ENCODE measurements at places on chromosomes 13 and 19.

GRCh38 chr13:46553521-46553885 lies 533 bp downstream of the LRCH1 start:
- no peak for DNase-seq

DNA sequence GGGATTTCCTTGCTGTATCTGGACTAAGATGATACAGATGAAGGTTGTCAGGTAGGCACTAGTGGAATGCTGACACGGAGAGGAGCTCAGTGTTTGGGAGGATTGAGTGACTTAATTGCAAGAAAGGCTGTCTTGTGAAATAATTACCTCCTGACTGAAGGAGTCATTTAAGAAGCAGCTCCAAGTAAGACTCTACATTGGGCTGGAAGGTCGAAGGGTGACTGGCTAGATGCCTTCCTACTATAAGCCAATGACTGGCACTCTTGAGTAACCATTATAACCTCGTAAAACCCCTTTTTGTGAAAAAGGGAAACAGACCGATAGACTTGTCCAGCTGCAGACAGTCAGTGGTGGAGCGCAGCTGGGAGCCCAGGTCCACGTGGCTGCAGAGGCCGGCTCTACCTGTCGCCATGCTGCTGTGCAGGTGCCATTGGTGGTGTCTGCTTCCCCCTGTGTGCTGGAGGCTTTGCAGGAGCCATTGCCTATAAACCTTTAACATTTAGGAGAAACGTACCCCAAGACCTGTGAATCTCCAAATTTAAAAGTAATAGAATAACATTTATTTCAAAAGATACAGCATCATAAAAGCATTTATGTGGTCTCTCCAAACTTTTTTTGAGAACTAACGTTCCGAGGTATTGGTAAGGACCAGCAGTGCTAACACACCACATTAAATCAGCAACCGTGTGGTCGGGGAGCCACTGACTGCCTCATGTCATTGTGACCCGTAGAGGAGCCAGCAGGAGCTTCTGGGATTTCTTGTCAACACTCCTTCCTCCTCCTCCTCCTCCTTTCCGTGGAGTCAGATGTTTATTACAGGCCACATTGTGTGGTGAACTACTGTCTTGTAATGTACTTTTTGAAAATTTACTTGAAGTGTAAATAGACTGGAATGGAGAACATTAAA lies 80.4 kb upstream of the TEX29 start:
- DNase-seq: no peak

DNA sequence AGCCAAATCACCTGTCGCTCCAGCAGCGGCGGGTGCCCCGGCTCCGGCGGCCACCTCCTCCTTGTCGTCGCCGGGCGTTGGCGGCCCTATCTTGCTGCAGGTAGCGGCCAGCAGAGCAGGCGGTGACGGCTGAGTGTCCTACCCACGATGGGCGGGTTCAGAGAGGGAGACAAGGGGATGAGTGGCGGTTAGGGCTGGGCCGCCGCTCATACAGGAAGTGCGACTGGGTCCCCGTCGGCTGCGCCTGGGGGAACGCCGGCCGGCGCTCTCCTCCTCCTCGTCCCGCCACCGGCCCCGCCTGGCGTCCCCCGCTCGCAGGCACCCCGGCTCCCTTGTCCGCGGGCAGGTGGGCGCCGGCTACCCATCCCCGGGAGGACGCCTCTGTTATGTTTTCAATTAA lies 1692.0 kb downstream of the SLITRK5 start:
- no peak for DNase-seq

- no peak for DNase-seq
Observed at GRCh38 chr13:51626749-51627148, 42.5 kb downstream of the WDFY2 start.

- no peak for DNase-seq
Observed at GRCh38 chr13:69828527-69828926, 279.1 kb upstream of the ATXN8OS start.

GRCh38 chr13:89852570-89852969 lies 1494.9 kb upstream of the MIR17HG start:
- DNase-seq: no peak

DNA sequence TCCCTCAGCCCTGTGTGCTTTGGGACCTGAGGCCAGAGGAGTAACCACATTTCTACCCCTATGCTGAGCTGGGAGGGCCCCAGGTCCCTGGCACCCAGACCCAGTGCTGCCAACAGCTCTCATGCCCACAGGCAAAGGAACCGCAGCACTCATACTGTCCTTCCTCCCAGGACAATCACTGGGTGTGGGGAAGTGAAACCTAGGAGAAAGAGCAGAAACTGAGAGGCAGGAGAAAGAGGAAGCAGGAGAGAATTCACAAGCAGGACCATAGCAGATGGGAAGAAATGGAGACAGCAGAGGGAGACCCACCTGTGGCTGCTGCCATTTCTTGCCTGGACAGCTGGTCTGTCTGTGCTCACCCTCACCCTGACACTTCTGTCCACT lies 18.9 kb downstream of the CCDC97 start:
- DNase-seq: no peak

DNA sequence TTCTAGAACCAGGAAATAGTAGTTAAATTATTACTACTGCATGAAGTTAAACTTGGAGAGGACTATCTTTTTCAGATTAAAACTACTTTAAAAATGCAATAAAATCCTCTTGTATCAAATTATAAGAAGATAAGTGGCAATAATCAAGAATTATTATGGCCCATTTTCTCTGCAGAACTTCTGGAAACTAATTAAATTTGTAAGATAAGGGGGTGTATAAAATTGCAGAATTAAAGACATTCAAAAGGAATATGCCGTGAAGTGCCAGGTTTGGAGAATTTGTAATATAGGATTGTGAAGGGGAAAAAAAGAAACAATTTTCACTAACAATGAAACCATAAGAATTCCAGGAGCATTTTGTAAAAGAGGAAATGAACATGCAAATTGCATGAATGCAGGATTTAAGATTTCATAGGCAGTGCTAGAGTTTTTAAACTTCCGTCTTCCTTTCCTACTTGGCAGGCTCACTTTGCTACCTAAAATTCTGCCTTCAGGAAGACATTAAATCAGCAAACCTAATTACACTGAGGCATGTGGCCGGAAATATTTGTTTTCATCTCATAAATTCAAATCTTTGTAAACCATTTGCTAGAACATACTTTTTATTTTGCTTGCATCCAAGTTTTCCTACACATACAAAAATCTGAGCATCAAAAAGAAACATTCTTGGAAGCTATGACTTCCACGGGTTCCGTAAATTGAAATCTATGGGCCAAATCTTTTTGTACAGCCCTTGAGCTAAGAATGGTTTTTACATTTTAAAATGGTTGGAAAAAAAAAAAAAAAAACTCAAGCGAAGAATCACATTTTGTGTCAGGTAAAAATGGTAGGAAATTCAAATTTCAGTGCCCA lies 166.9 kb downstream of the DCLK1 start:
- no peak for DNase-seq

- no peak for DNase-seq
Observed at GRCh38 chr19:3890591-3890990, 10.1 kb downstream of the ATCAY start.

GRCh38 chr13:24348385-24348784 lies 39.0 kb downstream of the C1QTNF9 start:
- no peak for DNase-seq

GRCh38 chr13:105928901-105929300 lies 606.6 kb downstream of the EFNB2 start:
- no peak for DNase-seq

DNA sequence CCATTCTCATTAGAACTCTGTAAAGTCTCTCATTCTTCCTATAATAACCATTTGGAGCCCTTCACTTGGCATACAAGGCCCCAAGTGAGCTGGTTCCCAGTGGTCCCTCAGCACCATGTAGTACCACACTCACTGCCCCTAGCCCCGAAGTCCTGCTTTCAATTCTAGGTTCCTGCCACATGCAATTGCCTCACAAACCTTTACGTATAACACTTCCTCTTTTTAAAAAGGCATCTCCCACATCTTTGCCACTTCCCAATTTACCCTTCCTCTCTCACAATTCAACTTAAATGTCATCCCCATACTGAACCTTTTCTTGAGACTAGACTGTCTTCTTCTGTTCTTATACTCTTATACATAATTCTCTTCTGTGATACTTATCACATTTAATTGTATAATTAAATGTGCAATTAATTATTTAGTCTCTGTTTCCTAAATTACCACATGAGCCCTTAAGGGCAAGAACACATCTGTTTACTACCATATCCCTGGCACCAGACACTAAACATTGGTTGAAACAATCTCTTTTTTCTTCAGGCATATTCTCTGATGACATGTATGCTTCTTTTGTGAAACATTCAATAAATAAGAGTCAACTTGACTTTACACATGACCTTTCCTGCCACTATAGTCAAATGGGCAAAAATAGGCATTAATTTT lies 304.0 kb downstream of the SPRY2 start:
- DNase-seq: no peak
